ENCODE measurements at places on chromosomes 2 and 18. TPM values are rescaled to one million over a fixed set of nuclear protein-coding genes. Genes with fewer than 3 reads are reported as not detected.
A peak's percentile ranks its signal among the peaks of the same experiment; 100 is the strongest.

The SLC19A3 gene
- 3.5 TPM for total RNA-seq

The OR6B2 gene
- total RNA-seq, result not detected

DNA sequence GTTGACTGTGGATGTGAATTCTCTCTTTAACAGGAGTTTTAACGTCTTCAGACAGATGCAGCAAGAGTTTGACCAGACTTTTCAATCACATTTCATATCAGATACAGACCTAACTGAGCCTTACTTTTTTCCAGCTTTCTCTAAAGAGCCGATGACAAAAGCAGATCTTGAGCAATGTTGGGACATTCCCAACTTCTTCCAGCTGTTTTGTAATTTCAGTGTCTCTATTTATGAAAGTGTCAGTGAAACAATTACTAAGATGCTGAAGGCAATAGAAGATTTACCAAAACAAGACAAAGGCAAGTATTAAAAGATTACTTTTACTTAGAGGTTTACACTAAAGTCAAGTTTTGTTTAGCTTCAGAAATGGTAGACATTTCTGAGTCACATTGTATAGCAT is 30.2 kb upstream of the TYMS start:
- peak; percentile 61 for ATAC-seq

DNA sequence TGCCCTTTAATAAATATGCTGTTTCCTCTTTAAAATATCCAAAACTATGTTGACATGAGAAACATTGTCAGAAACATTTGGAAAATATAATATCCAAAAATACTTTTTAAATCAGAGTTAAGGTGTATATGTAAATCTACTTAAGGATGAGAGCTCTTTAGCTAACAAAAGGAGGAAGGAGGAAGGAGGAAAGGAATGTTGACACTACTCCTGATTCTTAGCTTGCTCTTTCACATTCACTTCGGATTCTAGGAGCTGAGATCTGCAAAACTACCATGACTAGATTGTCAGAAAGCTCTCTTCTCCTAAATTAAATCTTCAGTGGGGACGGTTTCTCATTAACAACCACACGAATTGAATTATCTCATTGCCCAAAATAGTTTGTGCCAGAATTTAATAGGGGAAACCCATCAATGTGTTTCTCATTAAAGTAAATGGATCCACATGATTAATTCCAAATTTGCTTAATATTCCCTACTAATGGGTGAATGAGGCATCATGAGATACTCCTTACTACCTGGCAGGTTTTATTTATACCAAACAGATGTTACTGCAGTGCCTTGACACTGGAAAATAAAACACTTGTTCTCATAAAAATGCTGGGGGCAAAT is 509.1 kb downstream of the MBD2 start:
- no peak for ATAC-seq

The CELF4 gene
- 0.78 TPM for total RNA-seq

- no peak for ATAC-seq
Observed at GRCh38 chr2:10478916-10479315, 30.8 kb upstream of the ODC1 start.

The PLGLB1 gene
- total RNA-seq, result 1.0 TPM

DNA sequence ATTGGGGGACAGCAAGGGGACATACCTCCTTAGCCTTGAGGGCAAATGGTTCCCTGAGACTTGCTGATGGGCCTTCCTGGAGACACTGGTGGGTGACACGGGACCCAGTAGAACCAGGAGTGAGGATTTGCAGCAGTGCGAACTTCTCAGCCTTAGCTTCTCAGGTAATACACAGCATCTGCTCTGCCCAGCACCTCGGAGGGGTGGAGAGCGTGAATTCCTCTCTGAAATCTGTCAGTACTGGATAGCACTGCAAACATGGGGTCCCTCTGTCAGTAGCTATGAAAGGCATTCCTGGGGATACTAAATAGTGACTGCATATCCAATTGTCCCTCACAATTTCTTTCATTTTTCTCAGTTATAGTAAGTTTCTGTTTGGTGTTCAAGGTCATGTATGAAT is 151.7 kb downstream of the GBX2 start:
- ATAC-seq, result no peak

DNA sequence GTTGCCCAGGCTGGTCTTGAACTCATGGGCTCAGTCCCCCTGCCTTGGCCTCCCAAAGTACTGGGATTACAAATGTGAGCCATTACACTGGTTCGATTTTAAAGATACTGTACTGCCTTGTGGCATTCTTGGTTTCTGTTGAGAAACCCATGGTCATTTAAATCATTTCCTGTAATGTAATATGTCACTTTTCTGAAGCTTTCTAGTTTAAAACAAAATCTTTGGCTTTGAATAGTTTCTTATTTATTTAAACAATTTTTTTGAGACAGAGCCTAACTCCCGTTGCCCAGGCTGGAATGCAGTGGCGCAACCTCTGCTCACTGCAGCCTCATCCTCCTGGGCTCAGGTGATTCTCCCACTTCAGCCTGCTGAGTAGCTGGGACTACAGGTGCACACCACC is 8.9 kb downstream of the ZNF512 start:
- no peak for ATAC-seq

- no peak for ATAC-seq
Observed at GRCh38 chr2:9366026-9366425, 57.3 kb downstream of the ITGB1BP1 start.

DNA sequence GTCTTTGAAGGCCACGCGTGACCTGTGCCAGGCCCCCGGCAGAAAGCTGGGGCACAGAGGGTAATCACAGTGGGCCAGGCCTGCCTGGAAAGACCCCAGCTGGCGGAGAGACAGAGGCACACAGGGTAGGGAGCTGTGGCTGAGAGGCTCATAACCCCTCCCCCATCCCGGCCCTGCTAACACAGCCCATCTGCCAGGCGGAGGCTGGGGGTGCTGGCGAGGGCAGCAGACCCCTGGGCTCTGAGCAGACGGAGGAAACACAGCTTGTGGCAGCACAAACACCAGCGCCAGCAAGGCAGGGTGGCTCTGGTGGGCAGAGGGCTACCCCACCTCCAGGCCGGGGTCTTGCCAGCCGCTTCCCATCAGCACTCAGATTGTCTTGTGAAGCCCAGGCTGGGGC is 19.0 kb downstream of the HS6ST1 start:
- no peak for ATAC-seq

DNA sequence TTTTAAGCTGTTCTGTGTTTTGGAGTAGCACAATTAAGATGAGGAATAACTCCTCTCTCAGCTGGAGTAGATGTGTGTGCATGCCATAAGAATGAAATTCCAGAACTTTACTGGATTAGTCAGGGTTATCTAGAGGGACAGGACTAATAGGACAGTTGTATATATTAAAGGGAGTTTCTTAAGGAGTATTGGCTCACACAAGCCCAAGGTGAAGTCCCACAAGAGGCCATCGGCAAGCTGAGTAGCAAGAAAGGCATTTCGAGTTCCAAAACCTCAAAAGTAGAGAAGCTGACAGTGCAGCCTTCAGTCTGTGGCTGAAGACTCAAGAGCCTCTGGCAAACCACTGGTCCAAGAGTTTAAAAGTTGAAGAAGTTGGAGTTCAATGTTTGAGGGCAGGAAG is 113.7 kb downstream of the RIT2 start:
- no peak for ATAC-seq

DNA sequence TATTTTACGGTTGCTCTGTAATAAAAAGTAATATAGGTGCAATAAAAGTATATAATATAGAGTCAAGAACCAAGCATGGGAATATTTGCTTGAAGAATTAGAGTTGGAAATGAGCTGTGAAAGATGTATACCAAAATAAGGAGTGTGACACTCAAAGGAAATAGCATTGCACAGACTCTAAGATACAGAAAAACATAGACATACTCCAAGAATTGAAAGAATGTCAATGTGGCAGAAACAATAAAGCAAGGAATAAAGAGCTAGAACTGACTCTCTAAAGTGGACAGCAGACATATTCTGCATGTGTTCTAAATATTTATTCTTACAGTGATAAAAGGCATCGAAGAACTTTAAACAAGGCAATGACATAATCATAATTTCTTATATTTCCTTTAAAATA is 561.1 kb upstream of the SETBP1 start:
- no peak for ATAC-seq

DNA sequence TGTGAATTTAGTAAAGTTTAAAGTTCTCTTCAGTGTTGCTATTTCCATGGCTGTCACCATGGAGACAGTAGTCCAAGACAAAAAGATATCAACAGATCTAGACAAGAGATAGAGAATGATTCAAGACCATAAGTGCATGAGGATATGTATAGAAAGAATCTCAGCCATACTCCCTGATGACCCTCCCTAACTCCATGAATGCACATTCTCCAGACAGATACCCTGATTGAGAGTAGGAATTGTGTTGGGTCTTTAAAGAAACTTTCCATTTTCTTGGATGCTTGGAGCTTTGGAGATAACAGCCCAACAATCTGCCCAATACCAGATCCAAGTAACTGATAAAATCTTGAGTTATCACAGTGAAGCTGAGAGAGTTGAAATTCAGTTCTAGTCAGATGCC is 1601.2 kb upstream of the CELF4 start:
- no peak for ATAC-seq

- ATAC-seq, result no peak
Observed at GRCh38 chr2:47747878-47748277, 35.1 kb upstream of the MSH6 start.

Data from gastroesophageal sphincter (tissue), 4 donors.